ENCODE measurements at places on chromosomes 7 and 10.

DNA sequence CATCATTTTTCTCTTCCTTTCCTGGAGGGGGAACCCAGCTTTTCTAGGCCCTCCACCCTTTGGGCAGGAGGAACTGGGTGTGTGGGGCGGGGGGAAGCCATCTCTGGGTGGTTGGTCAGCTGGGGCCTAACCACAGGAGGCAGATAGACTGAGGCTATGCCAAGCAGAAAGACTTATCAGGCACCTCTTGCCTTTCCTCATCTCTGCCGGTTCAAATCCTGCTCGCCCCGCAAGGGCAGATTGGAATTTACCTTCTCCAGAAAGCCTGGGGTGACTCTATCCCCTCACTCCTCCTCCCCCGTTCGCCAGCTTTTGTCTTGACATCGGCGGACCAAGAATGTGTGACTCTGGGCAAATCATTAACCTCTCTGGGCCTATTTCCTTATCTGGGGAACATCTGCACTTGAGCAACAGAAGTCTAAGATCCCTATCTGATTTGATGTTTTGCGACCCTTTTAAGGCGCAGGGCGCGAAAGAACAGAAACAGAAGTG is 584 bp upstream of the GARS1 start:
- DNase-seq, result no peak

GRCh38 chr10:69078311-69078710 is 9.6 kb upstream of the SRGN start:
- DNase-seq, result no peak

DNA sequence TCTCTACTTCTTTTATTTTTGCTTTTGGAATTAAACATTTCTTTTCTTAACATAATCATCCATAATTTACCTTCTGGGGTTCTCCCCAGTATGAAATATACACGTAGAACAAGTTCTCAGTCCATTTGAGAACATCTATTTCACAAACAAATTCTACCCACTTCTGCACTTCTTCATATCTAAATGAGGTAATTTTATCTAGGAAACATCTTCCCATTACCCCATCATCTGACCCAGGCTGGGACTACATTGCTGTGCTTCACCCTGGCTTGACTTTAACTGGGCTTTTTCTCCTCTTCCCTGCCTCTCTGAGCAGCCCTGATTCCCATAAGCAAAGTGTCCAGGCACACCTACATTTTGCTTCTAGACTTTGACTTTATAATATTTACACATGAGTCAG is 43.3 kb upstream of the AMPH start:
- DNase-seq, result no peak

DNA sequence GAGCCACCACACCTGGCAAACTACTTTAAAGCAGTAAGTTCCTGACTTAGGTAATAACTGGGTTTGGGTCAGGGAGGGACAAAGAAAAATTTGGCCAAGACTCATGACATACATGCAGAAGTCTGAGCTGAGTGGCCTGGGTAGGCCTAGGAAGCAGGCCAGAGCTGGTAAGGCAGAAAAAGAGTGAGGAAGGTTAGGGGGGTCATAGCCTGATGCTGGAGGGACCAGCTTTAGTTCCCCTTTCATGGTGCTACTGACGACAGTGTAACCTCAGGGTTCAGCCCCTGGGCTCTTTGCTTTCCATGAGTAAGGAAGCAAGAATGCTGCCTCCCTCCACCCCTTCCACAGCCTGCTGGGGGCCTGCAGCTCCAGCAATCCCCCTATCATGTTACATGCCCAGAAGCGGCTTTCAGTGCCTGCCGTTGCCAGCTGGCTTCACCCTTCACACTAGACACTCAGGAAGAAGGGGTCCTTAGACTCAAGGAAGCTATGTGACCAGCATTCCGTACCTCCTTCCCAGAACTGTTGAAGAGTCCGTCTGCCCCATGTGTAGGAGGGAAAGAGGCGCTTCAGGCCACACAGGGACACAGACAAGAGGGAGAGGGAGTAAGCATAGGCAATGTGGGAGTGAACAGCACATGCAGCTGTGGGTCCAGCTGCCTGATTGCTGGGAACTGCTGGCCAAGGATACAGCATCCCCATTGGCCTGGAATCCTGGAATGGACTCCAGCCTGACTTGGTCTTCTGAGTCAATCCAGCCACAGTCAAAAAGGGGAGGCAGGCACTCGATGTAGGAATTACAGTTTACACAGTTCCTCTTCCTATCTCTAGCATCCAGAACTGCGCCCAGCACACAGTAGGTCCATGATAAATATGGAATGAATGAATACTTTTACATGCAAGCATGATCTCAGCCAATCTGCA is 4.1 kb upstream of the PLAU start:
- DNase-seq, result no peak

- no peak for DNase-seq
Measured at GRCh38 chr10:98536551-98536950, 89.8 kb upstream of the HPS1 start.

DNA sequence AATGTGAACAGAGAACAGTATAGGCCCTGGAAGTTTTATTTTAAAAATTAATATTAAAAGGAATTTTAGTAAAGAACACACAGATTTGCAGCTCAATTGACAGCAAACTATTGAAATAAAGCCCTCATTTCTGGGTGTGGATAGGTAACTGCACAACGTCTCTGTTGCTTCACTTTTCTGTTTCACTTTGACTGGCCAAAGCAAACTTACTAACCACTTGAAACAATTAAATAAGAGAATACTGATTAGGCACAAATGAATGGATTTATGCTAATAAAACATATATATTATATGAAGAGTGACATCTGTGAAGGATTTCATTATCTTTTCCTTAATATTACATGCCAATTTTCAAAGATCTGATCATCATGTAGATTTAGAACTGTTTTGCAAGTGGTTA is 11.9 kb downstream of the ZNF804B start:
- no peak for DNase-seq

DNA sequence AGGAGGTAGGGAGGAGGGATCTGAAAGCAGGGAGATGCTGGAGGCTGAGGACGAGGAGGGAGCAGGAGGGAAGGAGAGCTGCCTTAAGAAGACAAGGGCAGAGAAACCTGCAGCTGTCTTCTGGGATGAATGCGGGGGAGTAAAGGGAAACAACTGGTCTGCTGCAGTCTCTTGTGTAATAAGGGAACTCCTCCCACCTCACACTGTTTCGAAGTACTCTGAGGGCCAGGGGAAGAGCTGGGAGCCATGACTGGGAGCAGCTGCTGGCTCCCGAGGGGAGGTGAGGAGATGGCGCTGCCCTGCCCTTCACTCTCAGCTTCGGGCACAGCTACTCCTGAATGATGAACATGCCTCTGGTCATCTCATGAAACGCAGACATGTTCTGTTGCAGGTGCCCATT is 65.1 kb downstream of the CLEC2L start:
- no peak for DNase-seq

DNA sequence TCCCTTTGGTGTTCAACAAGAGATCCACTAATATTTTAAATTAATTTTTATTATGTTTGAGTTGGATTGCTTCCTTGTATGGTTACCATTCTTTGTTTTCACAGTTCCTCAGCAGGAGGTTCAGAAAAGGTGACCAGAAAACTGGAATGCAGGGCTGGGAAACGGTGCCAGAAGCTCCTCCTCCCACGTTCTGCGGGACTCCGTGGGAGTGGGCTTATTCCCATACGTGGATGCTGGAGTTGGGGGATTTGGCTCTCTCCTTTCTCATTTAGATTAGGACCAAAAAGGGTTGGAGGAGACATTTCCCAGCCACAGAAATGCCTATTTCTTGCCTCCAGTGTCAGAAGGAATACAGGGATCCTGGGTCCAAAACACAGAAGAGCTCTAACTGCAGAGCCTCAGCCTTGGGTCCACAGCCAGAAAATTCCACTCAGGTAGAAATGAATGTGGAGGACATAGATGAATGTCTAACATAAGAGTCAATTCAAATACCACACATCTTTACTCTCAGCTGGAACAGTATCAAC is 56.0 kb downstream of the SORBS1 start:
- DNase-seq, result no peak

GRCh38 chr10:87734987-87735827 is 75.5 kb downstream of the PAPSS2 start:
- DNase-seq, result no peak

DNA sequence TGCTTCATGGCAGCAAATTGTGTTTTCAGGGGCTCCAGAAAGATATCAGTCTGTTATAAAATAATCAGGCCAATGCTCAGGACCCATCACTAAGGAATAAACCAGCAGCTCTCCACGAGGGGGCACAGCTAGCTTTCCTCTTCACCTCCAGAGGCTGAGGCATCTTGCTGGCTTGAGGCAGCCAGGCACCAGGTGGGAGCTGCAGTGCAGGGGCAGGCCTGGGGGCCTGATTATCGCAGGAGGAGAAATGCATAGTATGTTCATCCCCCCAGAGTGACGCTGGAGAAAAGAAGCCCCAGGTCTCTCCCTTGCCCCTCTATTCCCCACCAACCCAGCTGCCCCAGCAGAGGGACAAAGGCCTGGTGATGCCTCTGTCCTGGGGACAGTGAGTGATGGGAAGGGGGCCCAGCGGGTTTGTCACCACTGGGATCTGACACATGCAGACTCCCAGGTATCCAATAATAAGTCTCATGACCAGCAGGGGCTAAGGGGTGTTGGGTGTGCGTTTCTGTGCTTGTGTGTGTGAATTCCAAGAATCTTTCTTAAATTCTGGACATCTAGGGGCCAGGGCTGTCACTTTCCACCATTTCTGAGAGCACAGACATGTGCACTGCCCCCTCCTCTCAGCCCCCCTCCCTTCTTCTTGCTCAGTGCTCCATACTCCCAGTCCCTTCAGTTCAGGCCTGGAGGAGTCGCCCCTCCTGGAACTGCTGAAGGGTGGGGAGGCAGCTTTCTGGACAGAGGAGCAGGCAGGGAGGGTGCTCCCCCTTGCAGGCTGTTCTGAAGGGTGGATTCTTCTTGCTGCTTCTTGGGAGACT is 128.1 kb upstream of the FAM20C start:
- no peak for DNase-seq

DNA sequence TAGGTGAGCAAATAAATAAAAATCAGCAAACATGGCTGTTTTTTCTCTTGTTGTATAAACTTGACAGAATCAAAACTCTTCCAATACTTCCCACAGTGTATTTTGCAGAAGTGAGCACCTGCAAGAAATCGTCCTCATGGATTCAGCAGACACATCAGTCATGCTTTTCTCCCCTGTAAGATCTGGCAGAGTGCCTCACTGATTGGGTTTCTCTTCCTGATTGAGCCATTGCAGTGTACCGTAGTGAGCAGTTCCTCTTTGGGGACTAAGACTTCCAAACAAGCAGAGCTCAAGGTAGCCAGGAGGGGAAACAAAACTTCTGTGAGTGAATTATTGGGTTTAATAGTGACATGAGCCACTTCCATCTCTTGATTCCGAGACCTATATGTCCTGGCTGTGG is 2.2 kb upstream of the CCDC3 start:
- no peak for DNase-seq

GRCh38 chr7:22542669-22543068 is 42.7 kb upstream of the STEAP1B start:
- no peak for DNase-seq

GRCh38 chr10:60427709-60428386 is 38.2 kb upstream of the ANK3 start:
- DNase-seq, result no peak

GRCh38 chr7:29488203-29488970 is 75.2 kb upstream of the PRR15 start:
- DNase-seq, result no peak

GRCh38 chr7:8236780-8237407 is 25.1 kb downstream of the ICA1 start:
- DNase-seq, result no peak

DNA sequence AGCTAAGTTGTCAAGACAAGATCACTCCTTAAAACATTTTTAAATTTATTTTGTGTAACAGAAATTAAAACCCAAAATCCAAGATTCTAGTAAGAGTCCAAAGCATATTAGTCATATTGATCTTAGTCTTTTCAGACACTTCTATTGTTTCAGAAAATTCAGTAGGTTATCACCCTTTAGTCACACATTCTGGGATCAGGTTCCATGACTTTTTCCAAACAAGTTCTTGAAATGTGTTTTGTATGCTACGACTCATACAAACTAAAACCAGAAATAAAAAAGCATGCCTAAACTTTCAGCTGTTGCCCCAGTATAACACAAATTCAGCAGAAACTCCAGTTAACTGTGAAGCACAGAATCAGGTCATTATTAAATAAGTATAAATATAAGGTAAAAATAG is 10.7 kb downstream of the SEMA3D start:
- DNase-seq, result no peak

- DNase-seq, result no peak
Measured at GRCh38 chr7:151383638-151384351, 26.0 kb downstream of the WDR86 start.

- no peak for DNase-seq
Measured at GRCh38 chr10:109898666-109899355, 24.5 kb downstream of the XPNPEP1 start.

DNA sequence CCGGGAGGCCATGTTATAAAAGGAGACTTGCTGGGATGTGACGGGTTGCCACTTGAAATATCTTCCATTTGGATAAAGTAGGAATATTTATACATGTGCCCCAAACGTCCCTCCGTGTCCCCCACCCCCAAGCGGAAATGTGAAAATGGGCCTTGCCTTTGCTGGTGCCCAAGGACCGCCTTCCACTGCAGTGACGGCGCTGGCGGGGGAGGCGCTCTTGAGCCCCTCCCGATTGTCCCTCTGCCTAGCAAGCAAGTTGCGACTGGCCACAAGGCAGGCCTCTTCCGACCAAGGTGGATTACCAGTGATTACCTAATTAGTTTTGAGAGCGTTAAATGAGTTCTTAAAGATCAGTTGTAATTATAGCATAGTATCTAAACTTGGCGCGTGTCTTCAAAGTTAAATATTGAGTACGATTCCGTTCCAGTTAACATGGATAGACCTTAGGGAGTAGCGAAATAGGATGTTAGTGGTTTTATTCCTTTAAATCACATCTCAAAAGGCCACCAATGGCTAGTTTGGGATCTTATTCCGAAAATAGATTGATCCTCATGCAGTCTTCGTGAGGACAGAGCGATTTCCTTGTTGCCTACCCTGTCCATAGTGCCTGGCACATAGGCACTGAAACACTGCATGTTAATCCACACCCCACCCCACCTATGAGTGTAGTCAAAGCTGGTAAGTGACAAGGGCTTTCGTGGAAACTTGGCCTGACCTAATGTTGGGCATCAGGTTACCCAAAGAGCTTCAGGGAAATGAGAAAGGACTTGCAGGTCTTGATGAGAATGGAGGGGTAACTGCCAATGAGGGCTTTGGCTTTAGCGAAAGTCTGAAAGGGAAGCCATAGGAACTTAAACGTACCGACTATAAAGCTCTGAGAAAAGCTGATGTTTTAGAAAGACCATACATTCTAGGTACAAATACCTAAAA is 1.1 kb downstream of the PPIA start:
- no peak for DNase-seq

- DNase-seq, result no peak
Measured at GRCh38 chr7:101162551-101163278, 2.7 kb downstream of the VGF start.

DNA sequence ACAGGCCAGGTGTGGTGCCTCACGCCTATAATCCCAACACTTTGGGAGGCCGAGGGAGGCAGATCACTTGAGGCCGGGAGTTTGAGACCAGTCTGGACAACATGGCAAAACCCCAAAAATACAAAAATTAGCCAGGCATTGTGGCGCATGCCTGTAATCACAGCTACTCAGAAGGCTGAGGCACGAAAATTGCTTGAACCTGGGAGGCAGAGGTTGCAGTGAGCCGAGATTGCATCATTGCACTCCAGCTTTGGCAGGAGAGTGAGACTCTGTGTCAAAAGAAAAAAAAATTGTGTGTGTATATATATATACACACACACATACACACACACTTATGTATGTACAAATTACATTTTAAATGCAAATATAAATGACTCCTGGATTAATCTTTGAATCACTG is 76.8 kb upstream of the LRRN3 start:
- no peak for DNase-seq

Data from SK-N-MC (cell line).